ENCODE measurements at places on chromosomes 6 and 20.

DNA sequence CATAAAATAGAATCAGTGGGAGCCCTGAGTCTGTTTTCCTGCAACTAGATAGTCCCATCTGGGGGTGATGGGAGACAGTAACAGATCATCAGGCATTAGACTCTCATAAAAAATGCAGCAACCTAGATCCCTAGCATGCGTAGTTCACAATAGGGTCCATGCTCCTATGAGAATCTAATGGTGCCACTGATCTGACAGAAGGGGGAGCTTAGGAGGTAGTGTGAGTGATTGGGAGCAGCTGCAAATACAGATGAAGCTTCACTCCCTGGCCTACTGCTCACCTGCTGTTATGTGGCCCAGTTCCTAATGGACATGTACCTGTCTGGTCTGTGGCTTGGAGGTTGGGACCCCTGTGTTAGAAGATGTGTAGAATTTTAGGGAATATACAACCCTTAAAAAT is 904.5 kb upstream of the EPHA7 start:
- DNase-seq, result no peak

DNA sequence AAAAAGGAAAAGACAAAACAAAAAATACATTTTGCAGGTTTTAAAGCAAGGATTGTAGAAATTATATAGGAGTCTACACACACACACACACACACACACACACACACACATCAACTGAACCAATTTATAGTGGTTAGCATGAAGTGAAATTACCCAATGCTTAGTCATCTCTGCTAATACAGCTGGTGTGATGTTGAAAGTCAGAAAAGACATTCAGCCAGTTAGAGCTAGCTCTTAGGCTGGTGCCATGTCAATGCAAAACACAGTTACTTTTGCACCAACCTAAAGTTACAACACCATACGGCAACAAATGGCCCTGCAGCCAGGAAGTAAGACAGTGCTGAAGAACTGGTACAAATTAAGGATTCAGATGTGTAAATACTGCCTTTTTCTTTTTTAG is 15.2 kb downstream of the FAM210B start:
- DNase-seq, result no peak

GRCh38 chr6:54248994-54249393 is 59.2 kb upstream of the TINAG start:
- no peak for DNase-seq

GRCh38 chr6:130575971-130576370 is 210.2 kb downstream of the TMEM200A start:
- peak; percentile 17 for DNase-seq

- no peak for DNase-seq
These were observed 4.4 kb upstream of the C6orf163 start for GRCh38 chr6:87340230-87340629.

DNA sequence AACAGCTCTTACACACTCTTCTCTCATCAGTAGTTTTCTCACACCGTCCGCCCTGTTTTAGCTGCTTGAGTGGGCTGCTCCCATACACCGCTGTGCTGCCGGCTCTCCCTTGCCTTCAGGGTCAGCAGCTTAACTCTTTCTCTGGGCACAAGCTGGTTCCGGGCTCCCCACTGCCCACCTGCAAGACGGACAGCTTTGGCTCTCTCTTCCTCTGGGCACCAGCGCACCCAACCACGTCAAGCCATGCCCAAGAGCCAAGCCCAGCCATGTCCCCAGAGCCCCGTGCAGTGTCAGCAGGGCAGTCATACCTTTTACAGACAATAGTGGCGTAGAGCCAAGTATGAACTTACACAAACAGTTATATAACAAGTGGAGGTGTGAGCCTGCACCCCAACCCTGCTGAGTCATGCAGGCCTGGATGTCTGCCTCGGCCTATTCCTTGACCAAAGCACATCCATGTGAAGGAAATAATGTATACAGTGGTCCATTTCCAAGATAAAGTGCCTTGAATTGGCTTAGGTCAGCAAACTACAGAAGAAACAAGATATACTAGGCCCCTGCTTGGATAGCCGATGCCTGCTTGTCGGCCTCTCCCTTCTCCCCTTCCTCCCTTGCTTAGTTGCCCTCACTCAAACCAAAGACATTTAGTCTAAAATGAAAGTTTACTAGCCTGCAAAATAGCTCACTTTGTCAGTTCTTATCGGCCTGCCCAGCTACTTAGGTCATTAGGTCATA is 89.3 kb downstream of the JPH2 start:
- no peak for DNase-seq

- no peak for DNase-seq
These were observed 79.0 kb downstream of the RNASET2 start for GRCh38 chr6:166877349-166877748.

DNA sequence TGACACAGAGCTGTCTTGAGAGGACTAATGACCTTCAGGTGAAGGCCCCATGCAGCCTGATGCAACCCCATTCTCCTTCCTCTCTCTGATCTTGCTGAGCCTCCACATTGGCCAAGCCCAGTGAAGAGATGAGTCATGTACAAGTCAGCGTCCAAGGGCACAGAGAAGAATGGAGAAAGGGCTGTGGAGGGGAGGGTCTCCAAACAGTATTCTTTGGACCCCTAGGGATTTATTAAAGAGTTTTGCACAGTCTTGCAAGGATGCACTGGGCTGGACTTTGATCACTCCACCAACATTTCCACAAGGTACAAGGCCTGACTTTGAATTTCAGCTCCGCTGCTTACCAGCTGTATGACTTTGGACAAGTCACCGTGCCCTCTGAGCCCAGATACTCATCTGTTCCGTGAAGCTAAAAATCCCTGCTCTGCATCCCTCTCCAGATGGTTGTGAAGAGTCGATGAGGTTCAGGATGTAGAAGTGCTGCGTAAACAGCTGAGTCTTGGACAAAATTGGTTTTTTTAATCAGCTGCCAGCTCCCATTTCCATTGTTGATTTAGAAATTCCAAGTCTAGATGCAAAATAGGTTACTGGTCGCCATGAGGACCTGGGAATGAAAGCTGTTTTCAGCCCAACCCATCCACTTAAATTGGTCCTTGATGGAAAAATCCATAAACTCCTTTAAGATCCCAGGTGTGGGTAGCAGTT is 14.1 kb upstream of the KCNG1 start:
- no peak for DNase-seq

DNA sequence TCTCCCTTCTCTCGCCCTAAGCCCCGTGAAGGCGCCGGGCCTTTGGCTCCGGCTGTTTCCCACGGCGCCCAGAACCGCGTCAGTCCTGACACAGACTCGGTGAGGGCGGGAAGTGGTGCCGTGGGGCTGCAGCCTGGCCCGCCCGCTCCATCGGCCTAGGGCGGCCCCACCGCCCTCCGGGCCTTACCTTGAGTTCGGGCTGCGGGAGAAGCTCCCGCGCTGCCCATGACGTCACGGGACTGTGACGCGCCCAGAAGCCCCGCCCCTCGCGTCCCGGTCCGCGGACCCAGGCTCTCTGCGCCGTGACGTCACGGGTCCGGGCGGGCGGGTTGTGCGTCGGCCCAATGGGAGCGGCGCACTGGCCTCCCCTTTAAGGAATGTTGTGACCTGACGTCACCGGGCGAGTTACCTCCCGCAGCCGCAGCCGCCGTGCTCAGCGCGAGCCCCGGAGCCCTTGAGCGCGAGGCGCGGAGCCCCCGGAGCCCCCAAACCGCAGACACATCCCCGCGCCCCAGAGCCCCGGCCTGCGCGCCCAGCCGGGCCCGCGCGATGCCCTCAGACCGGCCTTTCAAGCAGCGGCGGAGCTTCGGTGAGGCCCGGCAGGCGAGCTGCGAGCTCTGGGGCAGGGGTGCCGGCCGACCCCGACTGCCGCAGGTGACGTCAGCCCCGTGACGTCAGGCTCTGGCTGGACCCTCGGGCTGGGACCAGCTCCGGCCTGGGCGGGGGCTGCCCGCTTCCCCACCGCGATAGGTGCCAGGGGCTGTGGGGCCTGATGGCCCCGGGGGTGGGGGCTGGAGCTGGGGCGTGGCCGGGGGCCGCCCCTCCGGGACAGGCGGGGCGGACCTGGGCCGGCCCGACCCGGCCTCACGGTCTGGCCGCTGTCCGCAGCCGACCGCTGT is at the start of gene MAP1LC3A:
Gene MAP1LC3A, plus strand, starts transcription at position 399 of the 899 bp plus-strand sequence. Its CDS starts 151 bp downstream, at position 550.
- peak; percentile 96 for DNase-seq

DNA sequence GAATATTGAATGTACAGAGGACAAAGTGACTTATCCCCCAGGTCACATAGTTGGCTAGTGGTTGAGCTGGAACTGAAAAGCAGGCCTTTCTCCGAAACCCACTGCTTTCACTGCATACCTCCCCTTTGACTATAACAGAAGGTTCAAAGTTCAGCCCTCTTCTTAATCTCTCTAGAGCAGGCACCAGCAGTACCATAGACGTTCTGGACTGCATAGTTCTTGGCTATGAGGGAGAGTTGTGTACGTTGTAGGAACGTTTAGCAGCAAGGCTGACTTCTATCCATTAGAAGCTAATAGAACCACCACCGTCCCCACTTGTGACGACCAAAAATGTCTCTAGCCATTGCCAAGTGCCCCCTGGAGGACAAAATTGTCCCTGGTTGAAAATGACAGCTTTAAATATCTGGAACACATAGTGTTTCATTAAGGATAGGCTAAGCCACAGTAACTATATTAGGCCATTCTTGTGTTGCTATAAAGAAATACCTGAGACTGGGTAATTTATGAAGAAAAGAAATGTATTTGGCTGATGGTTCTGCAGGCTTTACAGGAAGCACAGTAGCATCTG is 123.8 kb upstream of the MTHFD1L start:
- DNase-seq, result no peak

DNA sequence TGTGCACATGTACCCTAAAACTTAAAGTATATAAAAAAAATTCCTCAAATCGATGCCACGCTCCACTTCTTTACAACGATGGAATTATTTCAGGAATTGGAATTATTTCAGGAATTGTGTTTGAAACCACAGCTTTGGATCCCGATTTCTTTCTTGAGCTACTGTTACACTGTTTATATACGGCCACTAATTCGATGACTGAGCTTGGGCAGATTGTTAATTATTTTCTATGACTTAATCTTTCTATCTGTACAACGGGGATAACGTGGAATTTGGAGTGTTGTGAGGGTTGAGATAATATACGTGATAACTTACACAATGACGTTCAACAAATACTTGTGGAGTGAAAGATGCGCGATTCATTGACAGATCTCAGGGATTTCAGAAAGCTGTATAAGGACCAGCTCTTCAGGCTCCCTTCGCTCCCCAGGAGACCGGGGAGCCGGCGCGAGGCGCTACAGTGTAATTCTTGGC is 171.3 kb downstream of the SLC16A10 start:
- no peak for DNase-seq

- no peak for DNase-seq
These were observed 825 bp downstream of the RIMS1 start for GRCh38 chr6:71887006-71887743.

GRCh38 chr6:90160013-90160412 is 136.6 kb downstream of the BACH2 start:
- DNase-seq, result no peak

DNA sequence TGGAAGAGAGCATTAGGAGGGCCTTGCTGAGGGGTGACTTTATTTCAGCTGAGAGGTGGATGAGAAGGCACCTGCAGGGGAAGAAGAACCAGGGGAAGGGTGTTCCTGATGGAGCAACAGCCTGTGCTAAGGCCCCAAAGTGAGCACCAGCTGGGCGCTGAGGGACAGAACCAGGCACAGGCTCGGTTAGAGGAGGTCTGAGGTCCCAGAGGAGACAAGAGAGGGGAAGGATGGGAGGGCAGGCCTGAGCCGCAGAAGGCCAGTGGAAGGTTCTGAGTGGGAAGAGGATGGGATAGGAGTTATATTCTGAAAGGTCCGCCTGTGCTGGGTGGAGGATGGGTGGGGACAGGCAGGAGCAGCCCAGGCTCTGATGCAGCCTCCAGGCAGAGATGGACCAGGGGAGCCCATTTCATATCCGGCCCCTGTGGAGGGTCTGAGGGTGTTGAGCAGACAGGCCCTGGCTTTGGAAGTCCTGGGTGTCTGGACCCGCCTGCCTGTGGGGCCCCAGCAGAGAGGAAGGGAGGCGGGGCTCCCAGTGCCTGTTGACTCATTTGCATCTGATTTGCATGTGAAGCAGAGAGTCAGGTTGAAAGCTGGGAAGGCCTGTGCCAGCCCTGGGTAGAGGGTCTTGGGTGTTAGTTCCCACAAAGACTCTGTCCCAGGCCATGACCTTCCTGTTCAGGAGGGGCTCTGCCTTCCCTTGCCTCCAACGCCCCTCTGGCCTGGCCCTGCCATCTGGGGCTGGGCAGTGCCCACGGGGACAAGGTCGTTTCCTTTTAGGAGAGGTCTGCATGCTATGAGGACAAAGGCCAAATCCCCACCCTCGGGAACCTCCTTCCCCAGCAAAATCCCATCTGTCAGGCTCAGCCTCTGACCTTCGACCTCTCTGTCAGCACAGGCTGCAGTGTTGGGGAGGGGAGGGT is 10.6 kb upstream of the FAM110A start:
- DNase-seq, result no peak
